ENCODE measurements at places on chromosomes 2 and 18.

- ATAC-seq, result no peak
These were observed 38.0 kb upstream of the YWHAQ start for GRCh38 chr2:9668687-9669345.

GRCh38 chr2:172446474-172447063 lies 19.2 kb downstream of the ITGA6 start:
- no peak for ATAC-seq

DNA sequence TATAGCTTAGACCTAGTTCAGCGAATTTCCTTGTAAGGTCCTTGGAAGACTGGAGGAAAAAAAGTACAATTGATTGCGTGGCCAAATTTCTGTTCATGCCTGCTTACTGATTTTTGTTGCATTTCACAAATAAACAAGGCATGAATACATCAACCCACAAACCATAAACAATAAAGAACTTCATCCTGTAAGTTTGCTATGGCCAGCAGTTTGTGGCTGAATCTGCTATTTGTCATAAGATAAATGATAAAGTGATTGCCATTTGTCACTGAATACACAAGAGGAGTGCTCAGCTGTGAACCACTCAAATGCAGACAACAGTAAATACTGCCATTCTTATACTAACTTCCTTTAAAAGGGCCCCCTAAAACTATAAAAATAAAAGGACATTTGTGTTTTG lies 259.5 kb downstream of the CCDC178 start:
- ATAC-seq, result no peak

GRCh38 chr2:62313449-62314227 lies 117.7 kb downstream of the B3GNT2 start:
- ATAC-seq, result no peak

DNA sequence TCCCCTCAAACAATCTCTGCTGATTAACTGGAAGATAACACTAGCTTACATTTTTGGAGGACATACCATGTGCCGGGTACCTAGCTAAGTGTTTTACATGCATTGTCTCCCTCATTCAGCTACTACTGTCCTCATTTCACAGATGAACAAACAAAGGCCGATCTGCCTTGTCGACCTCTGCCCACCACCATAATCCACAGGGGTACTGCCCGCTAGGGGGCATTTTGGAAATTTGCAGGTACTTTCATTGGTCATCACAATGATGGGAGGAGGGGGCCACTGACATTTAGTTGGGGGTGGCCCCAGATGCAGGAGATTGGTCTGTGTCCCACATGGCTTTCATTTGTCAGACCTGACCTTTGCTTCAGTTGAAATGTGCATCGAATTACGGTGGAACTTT lies 3.9 kb upstream of the TMEM163 start:
- no peak for ATAC-seq

- no peak for ATAC-seq
These were observed 90.2 kb downstream of the EHD3 start for GRCh38 chr2:31324016-31324633.

GRCh38 chr2:6644261-6644660 lies 221.4 kb downstream of the CMPK2 start:
- ATAC-seq, result no peak

GRCh38 chr18:2641638-2642037 lies 13.9 kb upstream of the SMCHD1 start:
- no peak for ATAC-seq

GRCh38 chr18:24270937-24271380 lies 126.7 kb downstream of the OSBPL1A start:
- ATAC-seq, result peak; percentile 10

- ATAC-seq, result no peak
These were observed 17.4 kb upstream of the NEMP2 start for GRCh38 chr2:190551928-190552327.

- ATAC-seq, result no peak
These were observed 42.1 kb downstream of the MYCN start for GRCh38 chr2:15982285-15983044.

DNA sequence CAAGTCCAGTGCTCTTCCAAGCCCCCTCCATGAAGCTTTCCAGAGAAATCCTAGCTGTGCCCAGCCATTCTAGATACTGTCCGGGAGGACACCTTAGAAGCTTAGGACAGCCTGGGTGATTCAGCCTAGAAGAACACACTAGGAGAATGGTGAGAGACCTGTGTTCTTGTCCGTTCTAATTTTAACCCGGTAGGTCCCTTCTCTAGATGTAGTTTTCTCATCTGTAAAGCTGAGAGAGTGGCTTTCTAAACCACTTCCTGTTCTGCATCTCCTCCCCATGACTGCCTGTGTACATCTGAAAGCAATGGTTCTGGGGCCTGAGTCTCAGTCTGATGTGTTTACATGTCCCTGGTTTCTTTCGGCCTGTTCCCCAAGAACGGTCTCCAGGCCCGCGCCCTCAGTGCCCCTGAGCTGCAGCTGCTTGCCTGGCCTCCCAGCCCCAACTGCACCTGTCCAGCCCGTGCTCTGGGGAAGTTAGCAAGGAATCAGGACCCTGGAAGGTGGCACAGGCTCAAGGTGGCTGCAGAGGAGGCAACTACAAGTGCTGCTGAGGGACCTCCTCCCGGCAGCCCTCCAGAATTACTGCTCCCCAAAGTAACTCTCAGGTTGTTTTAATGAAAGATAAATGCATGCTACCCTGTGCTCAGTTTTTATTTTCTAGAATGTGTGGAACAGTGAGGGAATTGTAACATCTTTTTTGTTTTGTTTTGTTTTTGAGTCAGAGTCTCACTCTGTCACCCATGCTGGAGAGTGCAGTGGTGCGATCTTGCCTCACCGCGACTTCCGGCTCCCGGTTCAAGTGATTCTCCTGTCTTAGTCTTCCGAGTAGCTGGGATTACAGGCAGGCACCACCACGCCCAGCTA lies 105.9 kb downstream of the LBH start:
- ATAC-seq, result no peak

DNA sequence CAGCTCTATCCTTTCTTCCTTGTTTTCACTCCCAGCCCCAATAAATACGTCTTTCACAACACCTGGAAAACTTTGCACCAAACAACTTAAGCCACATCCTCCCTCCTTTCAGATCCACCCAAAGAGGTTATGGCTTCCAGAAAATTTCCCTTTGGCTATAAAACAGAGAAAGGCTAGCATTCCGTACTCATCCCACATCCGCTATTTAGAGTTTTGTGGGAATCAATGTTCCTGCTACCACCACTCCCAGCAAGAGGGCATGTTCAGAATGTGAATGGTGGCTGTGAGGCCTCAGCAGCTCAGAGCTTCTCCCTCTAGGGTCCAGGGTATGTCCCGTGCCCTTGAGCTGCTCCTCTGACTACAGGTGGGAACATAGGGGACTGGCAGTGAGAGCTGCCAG lies 214.6 kb downstream of the NCK2 start:
- no peak for ATAC-seq

- ATAC-seq, result no peak
These were observed 2.3 kb upstream of the EPC2 start for GRCh38 chr2:148642112-148642744.

- peak; percentile 60 for ATAC-seq
These were observed 45.5 kb upstream of the CAVIN2 start for GRCh38 chr2:191892391-191892790.

DNA sequence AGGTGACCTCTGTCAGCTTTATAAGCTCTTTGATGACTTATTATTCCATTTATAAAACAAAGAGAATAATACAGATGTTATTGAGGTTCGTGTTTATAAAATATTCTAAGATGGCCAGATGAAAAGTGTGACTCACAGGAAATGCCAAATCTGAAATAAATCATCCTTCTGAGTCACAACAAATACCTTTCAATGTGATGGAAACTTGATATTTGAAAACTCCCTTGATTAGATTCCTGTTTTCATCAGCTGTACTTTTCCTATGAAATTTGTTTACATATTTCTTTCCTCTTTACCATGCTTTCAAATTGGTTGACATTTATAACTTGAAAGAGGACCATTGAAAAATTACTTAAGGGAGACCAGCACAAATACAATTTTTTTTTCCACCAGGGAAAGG lies 30.6 kb upstream of the PPP1R1C start:
- ATAC-seq, result no peak

GRCh38 chr18:56257205-56257604 lies 381.2 kb downstream of the TXNL1 start:
- ATAC-seq, result no peak

DNA sequence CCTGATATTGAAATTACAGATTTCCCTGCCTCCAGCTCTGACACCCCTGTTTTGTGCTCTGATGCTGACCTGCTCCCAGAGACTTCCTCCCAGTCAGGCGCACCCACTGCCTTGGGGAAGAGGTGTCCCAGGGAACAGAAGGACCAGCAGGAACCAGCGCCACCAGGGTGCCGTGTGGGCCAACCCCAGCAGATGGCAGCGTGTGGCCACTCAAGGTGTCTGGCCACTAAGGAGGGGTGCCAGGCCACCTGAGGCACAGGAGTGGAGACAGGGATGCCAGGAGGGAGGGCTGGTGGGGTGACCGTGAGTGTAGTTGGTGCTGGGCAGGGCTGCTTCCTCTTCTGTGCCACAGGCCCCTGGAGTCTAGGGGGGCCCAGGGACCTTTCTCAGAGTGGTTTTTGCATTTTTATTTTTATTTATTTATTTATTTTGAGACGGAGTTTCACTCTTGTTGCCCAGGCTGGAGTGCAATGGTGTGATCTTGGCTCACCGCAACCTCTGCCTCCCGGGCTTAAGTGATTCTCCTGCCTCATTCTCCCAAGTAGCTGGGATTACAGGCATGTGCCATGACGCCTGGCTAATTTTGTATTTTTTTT lies 56.0 kb downstream of the TEX44 start:
- ATAC-seq, result peak; percentile 78

- no peak for ATAC-seq
These were observed 37.1 kb downstream of the ANKRD44 start for GRCh38 chr2:197273485-197273884.

- no peak for ATAC-seq
These were observed 15.1 kb upstream of the SUCLG1 start for GRCh38 chr2:84474176-84474575.

- ATAC-seq, result no peak
These were observed 188.8 kb downstream of the ACKR3 start for GRCh38 chr2:236758406-236758805.

GRCh38 chr18:48799724-48800315 lies 150.9 kb downstream of the SMAD7 start:
- ATAC-seq, result no peak
